ENCODE measurements at places on chromosomes 4 and X.

- DNase-seq: no peak
Observed at GRCh38 chr4:170446782-170447181, 357.0 kb upstream of the AADAT start.

- DNase-seq: no peak
Observed at GRCh38 chr4:145183023-145183422, 2.6 kb upstream of the OTUD4 start.

- no peak for DNase-seq
Observed at GRCh38 chr4:99024481-99025275, 29.2 kb downstream of the METAP1 start.

- DNase-seq: no peak
Observed at GRCh38 chr4:90946945-90947344, 819.8 kb downstream of the CCSER1 start.

- DNase-seq: no peak
Observed at GRCh38 chr4:82899374-82900065, 1.0 kb upstream of the THAP9 start.

- no peak for DNase-seq
Observed at GRCh38 chr4:184382189-184382846, 92.0 kb downstream of the IRF2 start.

- no peak for DNase-seq
Observed at GRCh38 chr4:151678048-151678872, 82.5 kb downstream of the GATB start.

DNA sequence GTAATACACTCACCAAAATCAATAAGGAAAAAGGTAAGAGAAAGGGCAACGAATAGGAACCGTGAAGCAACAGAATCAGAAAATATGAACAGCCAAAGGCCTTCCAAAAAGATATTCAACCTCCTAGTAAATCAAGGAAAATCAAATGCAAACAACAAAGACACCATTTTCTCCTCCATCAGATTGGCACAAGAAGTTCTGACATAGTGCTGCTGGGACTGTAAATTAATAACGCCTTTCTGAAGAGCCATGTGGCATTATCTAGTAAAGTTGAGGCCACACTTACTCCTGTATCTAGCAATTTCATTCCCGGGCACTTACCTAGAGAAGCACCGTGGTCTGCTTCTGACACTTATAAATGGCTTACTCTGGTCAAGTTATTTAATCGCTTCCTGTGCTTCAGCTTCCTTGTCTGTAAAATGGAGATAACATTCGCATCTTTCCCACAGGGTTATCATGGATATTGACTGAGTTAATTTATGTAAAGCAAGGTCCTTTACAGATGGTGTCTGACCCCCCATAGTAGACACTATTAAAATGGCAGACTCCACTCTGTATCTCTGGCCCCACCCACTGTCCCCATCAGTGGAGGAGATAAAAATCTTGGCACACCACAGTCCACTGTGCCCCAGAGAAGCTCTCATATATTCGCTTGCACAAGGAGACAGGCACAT, 20.5 kb upstream of the ENPP6 start:
- DNase-seq: no peak

- DNase-seq: no peak
Observed at GRCh38 chr4:114481856-114482255, 116.8 kb upstream of the UGT8 start.

- DNase-seq: no peak
Observed at GRCh38 chr4:175190654-175191053, 272.5 kb downstream of the ADAM29 start.

- no peak for DNase-seq
Observed at GRCh38 chr4:112105201-112105969, 39.9 kb upstream of the FAM241A start.

DNA sequence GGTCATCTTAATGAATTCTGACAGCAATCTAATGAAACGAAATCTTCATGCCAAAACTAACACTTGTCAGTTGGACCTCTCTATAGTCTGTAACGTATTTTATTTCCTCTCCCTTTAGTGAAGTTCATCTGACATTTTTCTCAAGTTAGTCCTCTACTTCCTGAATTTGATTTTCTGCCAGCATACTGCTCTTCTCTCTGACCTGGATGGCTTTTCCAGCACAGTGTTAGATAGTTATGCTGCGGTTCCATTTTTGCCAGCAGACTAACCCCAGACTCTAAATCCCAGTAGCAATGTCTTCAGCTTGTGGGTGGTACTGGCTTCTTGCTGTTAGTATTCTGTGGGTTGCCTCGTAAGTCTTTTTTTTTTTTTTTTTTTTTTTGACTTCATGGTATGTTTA, 146.7 kb upstream of the VEGFC start:
- DNase-seq: no peak

GRCh38 chr4:103054030-103054429, 22.5 kb downstream of the SLC9B2 start:
- no peak for DNase-seq

- DNase-seq: no peak
Observed at GRCh38 chrX:155112171-155112570, 40.9 kb downstream of the BRCC3 start.

GRCh38 chrX:16770970-16771482, 15.2 kb upstream of the TXLNG start:
- DNase-seq: no peak

DNA sequence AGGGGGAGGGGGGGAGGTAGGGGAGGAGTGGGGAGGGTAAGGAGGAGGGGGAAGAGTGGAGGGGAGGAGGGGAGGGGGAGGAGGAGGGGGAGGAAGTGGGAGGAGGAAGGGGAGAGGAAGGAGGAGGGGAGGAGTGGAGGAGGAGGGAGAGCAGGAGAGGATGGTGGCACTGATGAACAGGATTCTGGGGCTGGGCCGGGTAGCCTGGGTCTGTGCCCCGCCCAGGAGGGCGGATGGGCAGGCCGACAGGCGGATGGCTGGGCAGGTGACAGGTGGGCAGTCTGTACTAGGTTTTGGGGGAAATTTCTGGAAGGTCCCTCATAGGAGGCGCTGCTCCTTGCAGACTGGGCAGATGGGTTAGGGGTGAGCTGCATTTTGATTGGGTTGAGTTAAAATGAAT, 66.0 kb upstream of the ADRA2C start:
- DNase-seq: no peak

DNA sequence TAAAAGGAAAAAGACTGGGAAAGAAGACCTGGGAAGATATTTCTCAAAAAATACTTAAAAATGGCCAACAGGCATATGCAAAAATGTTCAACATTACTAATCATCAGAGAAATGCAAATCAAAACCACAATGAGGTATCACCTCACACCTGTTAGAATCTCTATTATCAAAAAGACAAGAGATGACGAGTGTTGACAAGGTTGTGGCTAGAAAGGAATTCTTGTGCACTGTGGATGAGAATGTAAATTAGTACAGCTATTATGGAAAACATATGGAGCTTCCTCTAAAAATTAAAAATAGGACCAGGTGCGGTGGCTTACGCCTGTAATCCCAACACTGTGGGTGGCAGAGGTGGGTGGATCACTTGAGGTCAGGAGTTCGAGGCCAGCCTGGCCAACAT, 50.0 kb downstream of the C4orf46 start:
- no peak for DNase-seq

DNA sequence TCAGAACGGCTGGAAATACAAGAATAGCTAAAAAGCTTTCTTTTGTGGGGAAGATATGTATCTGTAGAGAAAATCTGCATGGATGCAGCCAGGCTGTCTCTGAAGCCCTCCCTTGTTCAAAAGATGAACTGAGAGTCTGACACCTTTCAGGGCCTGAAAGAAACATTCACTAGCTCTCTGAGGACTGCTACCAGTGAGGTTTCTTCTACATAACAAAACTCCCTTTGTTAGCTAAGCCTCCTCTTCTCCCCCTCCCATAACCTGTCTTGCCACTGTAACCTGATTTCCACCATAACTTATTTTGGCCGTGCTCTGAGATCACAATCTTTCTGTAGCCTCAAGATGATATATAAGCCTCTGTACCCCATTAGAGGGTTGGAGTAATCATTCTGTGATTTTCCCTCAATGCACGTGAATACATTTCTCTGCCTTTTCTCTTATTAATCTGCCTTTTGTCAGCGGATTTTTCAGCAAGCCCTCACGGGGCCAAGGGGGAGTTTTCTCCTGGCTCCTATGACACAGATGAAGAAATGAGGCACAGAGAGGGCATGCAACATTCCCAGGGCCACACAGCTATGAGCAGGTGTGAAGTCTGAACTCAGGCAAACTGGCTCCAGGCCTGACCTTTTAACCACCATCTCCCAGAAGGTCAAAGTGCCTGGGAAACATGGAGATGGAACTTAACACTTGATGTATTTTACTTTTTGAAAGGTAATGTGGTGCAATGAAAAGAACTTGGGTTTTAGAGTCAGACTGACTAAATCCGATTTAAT, 161.6 kb upstream of the PRDX4 start:
- DNase-seq: no peak

DNA sequence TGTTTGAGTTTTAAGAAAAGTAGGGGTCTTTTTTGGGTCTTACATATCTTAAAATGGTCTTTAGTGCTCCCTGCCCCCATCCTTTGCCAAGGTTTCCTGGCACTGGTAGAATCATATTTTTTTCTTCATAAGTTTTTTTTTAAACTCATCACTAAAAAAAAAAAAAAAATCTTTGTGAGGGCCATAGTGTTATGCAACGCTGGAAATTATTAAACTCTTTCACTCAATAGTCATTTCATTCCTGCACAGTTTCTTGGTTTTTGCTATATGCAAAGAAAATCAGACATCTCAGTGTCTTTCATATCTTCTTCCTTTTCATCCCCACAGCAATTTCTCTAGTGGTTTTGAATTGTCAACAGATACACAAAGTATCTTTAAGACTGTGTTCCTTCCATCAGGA, 95.6 kb downstream of the TMA16 start:
- DNase-seq: no peak

DNA sequence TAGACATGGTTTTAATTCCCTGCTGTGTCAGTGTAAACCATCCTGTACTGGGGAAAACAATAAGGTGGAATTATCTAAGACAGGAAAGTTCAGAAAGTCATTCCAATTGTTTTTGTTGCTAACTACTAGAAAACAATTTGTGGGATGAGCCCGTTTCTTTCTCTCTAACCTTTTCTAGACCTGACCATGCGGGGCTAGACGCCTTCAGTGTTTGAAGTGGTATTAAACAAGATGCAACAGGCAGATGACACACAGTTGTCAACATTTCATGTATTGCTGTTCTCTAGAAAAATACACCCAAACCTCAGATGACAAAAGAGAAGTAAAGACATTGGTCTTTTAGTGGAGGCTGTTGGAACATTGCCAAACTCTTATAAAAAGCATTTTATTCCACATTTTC, 105.7 kb downstream of the FRAS1 start:
- DNase-seq: no peak

DNA sequence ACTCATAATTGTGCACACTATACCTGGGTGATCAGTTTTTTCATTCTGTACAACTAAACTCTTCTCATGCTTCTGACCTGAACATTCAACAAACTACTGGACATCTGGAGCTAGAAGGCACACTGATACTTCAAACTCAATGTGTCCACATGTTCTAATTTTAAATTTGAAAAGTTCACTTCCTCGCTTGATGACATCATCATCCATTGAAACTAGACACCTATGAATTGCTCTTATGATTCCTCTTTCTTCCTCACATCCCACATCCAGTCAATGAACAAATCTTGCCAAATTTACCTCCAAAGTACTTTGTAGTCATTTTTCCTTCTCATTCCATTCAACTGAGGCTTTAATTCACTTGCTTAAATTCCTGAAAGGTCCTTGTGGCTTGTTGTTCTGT, 549.4 kb downstream of the GALNTL6 start:
- no peak for DNase-seq

DNA sequence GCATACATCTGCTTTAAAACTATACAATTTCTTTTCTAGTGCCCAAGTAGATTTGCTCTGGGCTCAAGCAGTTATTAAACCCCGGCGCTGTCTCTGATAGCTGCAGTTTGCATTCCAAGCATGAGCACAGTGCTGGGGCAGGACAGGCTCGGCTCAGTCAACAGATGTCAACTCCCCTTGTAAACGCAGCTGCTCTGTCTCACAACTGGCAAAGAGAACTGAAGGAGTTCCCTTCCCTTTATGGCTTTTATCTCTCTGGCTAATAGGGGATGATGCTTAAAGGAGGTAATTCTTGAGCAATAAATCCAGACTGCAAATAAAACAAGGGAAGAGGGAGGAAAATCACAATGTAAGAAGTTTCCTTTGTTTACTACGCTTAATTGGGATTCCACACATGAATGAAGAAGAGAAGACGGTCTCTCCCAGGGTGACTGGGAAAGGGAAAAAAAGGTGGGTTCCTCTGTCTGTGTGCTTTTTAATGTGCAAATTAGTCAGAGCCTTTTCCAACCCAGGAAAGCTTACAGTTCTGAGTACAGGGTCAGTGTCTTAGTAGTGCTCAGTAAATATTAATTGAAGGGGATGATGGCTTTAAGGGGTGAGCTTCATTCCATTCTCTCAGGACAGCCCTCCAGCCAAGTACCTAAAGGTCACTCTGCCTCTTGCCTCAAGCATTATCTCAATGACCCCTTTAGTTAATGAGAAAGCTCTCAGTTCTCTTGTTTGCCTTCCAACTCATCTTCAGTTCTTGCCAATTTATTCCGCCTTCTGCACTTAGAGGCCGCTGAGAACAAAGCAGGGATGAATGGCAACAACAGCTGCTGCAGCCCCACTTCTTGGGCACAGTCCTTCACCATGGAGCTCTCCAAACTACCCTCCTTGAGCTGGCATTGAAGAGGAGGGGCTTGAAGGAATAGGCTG, 155.7 kb upstream of the JADE1 start:
- no peak for DNase-seq

- no peak for DNase-seq
Observed at GRCh38 chr4:5186271-5187064, 135.2 kb downstream of the STK32B start.

DNA sequence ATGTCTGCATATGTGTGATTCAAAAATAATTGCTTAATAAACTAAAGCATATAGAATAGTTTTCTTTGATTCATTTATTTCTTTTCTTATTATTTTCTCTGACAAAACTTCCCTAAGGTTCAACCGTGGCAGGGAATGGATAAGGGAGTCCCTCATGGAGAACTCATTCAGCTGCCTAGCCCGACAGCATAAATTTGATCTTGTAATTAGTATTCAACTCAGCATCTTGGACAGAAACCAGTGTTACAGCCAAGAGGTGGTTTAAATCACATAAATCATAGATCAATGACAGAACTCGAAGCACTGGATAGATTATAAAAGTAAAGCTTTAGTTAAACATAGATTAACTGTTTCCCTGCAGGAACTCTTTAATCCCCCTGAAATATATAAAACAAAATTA, 174.3 kb upstream of the POU3F4 start:
- DNase-seq: no peak

DNA sequence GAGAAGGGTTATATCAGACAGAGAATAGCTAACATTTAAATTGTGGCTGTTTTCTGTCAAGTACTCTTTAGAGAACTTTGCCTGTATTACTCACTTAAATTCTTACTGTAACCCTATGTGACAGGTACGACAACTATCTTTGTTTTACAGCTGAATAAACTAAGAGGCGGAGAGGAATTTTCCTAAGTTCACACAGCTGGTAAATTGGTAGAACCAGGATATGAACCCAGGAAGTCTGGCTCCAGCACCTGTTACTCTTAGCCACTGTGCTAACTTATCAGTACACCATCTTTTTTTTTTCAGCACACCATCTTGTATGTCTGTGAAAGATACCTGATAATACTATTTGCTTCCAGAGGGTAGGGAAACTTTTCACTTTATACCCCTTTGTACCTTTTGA, 2.0 kb upstream of the SYP start:
- no peak for DNase-seq
